ENCODE measurements at places on chromosomes 3 and 15.

- ATAC-seq, result peak; percentile 28
These were observed 641 bp upstream of the VPS13C start for GRCh38 chr15:62060896-62061280.

DNA sequence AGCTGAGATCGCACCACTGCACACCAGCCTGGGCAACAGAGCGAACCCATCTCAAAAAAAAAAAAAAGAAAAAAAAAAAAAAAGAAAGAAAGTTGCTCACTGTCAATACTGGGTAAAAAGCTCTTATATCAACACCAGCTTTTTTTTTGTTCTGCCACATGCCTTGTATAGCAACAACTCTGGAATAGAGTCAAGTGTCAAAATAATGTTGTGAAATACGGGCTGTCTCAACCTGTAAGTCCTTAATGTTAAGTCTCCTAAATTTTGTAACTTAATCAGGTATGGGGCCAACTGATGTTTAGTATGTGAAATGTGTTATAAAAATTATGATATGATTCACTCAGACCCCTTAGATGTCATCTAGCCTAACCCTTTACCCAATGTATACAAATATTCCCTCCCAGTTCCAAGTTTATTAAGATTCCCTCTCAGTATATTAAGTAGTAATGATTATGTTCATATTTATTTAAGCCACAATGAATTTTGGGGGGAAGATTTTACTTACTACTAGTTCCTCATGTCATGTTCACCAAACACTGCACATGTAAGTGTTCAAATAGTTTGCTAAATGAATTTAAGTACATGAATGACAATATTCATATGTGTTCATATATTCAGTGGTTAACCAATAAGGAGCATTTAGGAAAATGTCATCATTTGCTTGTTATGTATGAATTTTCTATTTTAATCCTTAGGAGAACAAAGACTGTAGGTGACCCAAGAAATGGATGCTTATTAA, 52.2 kb downstream of the GPR160 start:
- ATAC-seq, result peak; percentile 12

DNA sequence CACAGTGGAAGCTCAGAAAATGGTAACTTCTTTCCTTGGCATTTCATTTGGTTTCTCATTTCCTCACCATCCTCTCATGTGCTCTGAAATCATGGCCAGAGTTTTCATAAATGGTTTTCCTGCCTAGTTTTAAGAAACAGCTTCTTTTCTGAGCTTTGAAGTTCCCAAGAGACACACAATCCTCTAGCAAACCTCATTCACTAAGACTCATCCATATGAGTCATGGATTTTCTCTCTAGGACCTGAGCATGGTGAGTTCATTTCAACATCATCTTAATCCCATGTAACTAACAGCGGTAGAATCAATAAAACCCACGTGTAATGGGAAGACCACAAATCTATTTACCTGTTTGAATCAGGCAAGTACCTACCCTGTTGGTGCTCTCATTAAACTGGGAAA, 274.5 kb upstream of the LRTM1 start:
- no peak for ATAC-seq

GRCh38 chr15:45088801-45089711, 24.9 kb downstream of the DUOX2 start:
- ATAC-seq, result no peak

Data from activated T-helper 17 cell treated with anti-CD3 and anti-CD28 coated beads, Interleukin-2, amount 50 U/mL, for 72 hours (primary cell).